ENCODE measurements at places on chromosomes 13 and 19. TPM values are rescaled to one million over a fixed set of nuclear protein-coding genes. Genes with fewer than 3 reads are reported as not detected.

GRCh38 chr13:109410868-109411267 lies 375.5 kb downstream of the IRS2 start:
- no peak for DNase-seq

Gene NRTN
- total RNA-seq: 0.36 TPM

Gene SELENOV
- not detected for total RNA-seq

Gene MISP3
- 1.1 TPM for total RNA-seq

GRCh38 chr19:38642176-38642575 lies 5.3 kb upstream of the ACTN4 start:
- DNase-seq: no peak

- DNase-seq: no peak
These were observed 25.4 kb upstream of the AKAP11 start for GRCh38 chr13:42246541-42246940.

GRCh38 chr19:10018263-10018662 lies 5.0 kb downstream of the RDH8 start:
- DNase-seq: no peak

DNA sequence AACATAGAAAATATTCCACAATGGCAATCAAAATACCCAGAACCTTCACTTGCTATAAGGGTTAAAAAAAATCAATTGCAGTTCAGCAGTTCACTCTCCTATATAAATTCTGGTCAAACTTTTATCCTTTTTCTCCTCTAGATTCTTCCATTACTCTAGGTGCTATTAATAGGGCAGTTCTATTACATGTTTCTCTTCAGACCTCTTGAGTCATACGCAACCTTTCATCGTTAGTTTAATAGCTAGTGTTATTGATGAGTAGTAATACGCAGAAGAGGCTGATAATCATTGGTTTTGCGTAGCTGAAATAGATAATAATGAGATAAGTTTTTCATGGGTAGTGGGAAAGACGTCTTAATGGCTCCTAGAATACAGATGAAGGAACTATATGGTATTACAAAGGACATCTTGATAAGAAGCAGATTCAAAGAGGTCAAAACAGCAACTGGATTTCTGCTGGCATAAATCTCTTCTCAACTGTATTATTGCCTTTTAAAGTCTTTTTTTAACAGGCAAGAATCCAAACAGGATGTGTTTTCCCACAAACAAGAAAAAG lies 118.3 kb upstream of the STARD13 start:
- DNase-seq: no peak

GRCh38 chr13:46341112-46341711 lies 45.8 kb downstream of the RUBCNL start:
- DNase-seq: no peak

GRCh38 chr13:85095418-85096272 lies 703.6 kb downstream of the SLITRK6 start:
- DNase-seq: no peak

Gene HIPK4
- 0.11 TPM for total RNA-seq

GRCh38 chr19:12664406-12665280 lies 1.9 kb downstream of the MAN2B1 start:
- no peak for DNase-seq

DNA sequence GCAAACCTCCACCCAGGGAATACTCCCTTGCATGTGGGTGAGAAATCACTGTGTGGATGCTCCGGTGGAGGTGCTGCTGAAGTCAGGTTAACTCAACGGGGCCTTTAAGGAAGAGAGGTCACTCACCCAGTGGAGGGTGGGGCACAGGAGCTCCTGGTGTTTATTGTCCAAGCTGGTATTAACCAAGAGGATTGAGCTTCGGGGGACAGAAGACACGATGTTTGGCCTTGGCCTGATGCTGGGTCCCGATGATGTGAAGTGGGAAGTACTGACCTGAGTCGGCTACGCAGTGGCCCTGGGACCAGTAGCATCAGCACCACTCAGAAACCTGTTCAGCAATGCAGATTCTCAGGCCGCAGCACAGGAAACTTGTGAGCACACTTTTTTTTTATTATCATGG lies 85.7 kb upstream of the WASF3 start:
- no peak for DNase-seq

Gene VSTM2B
- not detected for total RNA-seq

DNA sequence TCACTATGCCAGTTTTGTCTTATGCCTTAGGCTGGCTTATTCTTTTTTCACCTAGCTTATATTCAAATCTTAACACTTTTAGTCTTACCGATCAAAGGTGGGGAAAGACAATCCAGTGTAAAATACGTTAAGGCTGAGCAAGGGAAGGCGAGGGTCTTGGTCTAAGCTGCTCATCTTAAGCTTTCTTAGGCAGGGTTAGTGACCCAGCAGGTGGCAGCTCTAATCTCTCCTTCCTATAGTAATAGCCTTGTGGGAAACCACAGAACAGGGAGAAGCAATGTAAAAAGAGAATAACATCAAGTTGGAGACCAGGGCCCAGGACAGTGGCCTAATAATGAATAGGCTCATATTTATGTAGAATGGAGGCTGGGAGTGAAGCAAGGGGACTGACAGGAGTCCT lies 45.9 kb downstream of the COG3 start:
- DNase-seq: no peak

- no peak for DNase-seq
These were observed 30.4 kb upstream of the CEACAM21 start for GRCh38 chr19:41545547-41545946.

GRCh38 chr13:31073859-31074718 lies 87.6 kb downstream of the HSPH1 start:
- no peak for DNase-seq

DNA sequence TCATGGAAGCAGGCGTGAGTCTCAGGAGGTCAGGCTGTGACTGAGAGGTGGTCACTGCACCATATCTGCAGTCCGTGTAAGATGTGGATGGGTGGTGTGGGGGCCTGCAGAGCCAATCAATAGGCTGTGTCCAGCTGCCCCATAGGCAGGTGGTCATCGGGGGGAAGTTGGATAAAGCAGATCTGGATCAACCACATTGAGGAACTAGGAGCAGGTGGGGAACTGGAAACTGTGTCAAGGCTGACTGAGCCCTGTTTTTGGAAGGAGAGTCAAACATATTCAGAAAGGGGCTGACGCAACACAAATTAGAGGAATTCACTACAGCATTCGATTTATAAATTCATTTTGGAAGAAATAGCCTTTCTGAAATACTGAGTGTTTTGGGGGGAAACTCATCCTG lies 15.0 kb downstream of the CLEC4M start:
- DNase-seq: no peak

Gene C19orf81
- 0.75 TPM for total RNA-seq

Gene CEACAM4
- not detected for total RNA-seq

DNA sequence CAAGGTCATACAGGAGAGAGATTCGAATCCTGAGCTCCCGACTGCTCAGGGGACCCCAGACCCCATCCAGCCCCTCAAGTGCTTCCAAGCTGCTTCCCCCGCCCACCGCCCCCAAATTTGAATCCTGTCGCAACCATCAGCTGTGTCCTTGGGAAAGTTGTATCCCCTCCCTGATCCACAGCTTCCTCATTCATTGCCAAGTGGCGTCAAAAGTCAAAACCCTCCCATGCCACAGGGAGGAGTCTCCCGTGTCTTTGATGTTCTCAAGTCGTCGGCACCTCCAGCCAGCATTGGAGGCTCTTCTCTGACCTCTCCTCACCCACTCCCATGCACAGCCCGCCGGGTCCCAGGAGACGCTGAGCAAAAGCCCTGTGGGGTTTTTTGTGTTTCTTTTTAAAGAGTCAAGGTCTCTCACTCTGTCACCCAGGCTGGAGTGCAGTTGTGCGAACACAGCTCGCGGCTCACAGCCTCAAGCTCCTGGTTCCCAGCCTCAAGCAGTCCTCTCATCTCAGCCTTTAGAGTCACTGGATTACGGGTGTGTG lies 2.8 kb upstream of the IFI30 start:
- DNase-seq: no peak

DNA sequence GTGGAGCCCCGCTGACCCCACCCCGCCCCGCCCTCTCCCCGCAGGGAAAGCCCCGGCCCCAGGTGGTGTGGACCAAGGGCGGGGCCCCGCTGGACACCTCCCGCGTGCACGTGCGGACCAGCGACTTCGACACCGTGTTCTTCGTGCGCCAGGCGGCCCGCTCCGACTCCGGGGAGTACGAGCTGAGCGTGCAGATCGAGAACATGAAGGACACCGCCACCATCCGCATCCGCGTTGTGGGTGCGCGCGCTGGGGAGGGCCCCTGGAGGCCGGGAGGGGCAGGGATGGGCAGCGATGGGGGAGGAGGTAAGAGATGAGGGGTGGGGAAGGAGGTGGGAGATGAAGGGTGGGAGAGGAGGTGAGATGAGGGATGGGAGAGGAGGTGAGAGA lies 17.2 kb upstream of the EMC10 start:
- DNase-seq: no peak

GRCh38 chr13:112252804-112253590 lies 123.2 kb upstream of the SPACA7 start:
- DNase-seq: no peak

Gene CRX
- total RNA-seq: not detected

Gene CYP4F3
- total RNA-seq: not detected

GRCh38 chr13:109700176-109700575 lies 86.2 kb downstream of the IRS2 start:
- DNase-seq: no peak

Gene LILRB5
- 0.36 TPM for total RNA-seq
